ENCODE measurements at places on chromosomes 2 and 18.

- no peak for DNase-seq
These were observed 105.0 kb downstream of the PRKRA start for GRCh38 chr2:178345951-178346350.

GRCh38 chr2:153478289-153479261 is at the start of gene RPRM:
Gene RPRM, minus strand, starts transcription at chr2:153478762. Its CDS starts 197 bp downstream, at chr2:153478565.
- DNase-seq, result peak; percentile 72

DNA sequence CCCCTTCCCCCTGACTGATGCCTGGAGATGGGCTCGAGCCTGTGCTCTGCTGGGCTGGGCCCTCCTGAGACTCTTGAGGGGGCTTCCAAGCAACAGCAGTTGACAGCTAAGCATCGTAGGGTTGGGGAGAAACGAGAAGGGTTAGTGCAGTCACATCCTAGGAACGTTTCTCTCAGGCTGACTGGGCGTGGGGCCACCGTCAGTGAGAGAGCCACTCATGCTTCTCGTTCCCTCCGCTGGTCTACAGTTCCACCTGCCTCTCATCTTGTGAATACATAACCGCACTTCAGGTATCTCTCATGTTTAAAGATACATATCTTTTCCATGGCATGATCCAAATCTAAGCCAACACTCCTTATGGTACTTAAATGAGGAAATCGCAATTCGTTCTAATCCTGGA is 66.4 kb downstream of the TRAPPC12 start:
- DNase-seq, result no peak

DNA sequence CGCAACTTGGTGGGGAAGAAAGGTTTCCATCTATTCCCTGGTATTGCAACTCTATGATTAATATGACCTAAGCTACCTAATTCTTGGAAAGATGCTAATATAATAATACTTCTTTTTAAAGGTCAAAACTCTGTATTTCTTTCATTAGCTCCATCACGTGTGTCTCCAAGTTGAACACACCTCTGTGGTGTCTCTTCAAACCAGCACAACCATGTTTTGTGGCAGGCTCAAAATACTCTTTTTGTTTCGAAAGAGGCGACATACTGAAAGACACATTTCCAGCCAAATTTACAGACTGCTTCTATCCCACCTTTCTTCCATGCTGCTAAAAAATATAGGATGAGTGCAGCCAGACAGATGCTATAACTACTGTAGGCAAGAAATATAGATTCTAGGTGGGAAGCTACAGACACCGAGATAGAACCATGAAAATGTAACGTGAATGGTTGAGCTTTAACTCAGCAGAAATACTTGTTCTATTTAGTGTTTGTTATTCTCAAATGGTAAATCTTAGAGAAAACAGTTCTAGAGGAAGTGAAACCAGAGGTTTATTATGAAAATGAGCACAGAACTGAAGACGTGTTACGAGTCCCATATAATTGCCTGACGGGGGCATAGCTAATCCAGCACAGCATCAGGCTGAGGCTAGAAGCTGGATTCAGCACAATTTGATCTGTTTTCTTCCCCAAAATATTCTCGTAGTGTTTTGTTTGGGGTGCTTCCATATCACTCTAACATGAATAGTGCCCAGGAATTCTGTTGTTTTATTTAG is 991.5 kb upstream of the FANCL start:
- no peak for DNase-seq

DNA sequence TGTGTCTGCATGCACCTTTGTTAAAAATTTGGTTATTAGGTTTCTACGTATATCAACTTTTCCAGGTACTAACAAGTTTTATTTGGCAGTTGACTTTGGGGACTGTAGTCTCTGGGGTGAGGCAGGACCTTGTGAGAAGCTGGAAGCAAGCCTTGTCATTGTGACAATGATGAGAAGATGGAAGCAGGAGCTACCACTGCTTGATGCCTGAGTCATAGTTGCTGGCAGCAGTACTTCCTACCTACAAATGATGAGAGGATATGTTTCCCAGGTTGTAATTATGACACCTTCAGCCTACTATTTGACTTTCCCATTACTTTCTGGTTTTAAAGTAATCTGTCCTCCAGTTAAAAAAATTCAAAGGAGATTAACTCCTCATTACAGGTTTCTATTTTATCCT is 516.3 kb downstream of the NRXN1 start:
- DNase-seq, result no peak

GRCh38 chr18:57004366-57005121 is 142.3 kb upstream of the BOD1L2 start:
- DNase-seq, result peak; percentile 56

GRCh38 chr2:109143214-109144187 is 14.5 kb downstream of the SH3RF3 start:
- DNase-seq, result no peak

DNA sequence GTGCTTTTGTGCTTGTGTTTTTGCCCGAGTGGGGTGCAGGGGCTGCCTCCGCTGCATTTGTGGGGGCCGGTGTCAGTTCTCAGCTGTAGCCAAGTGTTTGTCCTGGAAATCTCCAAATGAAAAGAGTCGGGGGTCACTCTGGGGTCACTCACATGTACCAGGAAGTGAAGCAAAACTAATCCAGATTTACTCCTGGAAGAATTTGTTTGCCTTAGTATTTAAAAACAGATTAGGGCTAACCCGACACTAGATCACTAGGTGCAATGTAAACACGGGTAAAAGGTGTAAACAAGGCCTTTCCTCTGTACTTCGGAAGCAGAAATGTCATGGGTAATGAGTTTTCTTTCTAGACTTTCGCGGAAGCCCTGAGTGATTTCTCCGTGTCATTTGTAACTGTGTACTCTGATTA is 50.3 kb downstream of the GBX2 start:
- no peak for DNase-seq

- no peak for DNase-seq
These were observed 3.5 kb upstream of the CHRNG start for GRCh38 chr2:232535761-232536530.

GRCh38 chr2:109699646-109700045 is 85.5 kb downstream of the SOWAHC start:
- DNase-seq, result no peak

DNA sequence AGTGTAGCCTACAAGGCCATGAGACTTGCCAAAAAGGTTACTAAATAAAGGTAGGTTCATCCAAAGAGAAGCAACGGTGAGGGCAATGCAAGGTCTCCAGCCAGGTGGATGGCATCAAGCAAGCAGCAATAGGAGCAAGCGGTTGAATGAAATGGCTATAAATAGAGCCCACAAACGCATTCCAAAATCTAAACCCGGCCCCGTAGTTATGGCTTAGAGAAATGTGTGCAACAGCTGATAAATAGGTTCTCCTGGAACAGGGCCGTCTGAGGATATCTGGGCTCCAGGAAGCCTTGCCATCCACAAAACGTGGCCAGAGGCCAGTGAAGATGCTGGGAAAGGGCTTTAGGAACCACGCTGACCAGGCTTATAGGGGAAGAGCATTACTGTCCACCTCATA is 146.1 kb upstream of the PID1 start:
- no peak for DNase-seq

DNA sequence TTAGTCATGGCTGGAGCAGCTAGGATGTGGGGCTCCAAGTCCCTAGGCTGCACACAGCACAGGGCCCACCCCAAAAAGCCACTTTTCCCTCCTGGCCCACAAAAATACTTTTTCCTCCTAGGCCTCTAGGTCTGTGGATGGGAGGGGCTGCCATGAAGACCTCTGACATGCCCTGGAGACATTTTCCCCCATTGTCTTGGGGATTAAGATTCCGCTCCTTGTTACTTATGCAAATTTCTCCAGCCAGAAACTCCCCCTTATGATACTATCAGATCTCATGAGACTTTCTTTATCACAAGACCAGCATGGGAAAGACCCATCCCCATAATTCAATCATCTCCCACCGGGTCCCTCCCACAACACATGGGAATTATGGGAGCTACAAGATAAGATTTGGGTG is 125.9 kb downstream of the ESCO1 start:
- no peak for DNase-seq

DNA sequence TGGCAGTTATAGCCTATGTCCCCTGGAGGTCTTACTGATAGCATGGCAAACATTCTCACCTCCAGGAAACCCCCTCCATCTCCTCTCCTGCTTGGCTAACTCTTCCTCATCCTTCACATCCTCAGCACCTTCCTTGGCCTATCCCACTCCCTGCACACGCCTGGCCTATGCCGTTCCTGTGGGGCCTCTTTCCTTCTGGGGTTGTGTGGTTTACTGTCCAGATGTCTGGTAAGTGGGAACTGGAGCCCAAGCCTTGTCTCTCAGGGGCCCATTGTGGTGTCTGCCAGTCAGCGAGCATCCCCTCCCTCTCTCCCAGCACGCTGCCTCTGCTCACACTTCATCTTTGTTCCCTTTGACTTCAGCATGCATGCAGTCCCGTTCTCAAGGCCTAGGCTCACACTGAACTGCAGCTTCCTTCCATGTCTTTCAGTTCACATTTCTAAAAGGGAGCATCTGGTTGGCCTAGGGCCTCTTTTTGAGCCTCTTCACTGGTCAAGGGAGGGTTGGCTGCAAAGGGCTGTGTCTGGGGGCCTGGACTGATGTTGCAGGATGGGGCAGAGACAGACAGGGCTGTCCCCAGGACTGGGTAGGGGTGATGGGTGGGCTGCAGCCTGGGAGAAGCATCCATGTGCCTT is 13.1 kb downstream of the SPR start:
- no peak for DNase-seq

- no peak for DNase-seq
These were observed 47.0 kb downstream of the CRYGD start for GRCh38 chr2:208077276-208077675.

- no peak for DNase-seq
These were observed 255.4 kb downstream of the LOXHD1 start for GRCh38 chr18:46401486-46402070.

DNA sequence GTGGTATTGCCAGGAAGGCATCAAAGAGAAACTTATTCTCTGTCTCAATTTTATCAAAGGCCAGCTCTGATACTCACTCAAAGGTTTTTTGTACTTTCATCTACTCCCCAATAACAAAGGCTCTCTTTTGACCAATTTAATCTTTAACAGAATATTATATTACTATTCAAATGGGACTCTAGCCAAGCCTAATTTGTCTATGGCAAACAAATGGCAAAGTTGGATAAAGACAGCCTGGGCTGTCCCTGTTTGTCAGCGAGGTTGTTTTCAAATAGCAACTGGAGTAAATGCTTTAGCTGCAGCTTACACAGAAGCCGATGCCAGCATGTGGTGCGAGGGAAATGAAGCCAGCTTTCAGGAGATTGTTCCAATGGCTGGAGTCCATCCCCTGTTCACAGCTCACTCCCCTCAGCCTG is 80.1 kb upstream of the CTNNA2 start:
- no peak for DNase-seq

DNA sequence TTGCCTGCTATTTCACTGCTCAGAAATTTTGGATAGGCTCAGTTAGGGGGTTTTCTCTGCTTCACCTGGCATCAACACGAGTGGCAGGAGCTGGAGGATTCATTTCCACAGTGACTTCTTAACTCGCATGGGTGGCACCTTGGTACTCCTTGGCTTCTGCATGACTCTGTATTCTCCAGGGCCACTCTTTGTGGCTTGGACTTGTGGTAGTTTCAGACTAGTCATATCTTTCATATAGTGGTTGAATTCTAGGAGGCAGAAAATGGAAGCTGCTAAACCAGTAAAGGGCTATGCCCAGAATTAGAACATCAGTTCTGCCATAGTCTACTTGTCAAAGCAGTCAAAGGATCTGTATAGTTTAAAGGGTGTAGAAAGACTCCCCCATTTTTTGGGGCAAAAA is 6.8 kb downstream of the MAIP1 start:
- no peak for DNase-seq

DNA sequence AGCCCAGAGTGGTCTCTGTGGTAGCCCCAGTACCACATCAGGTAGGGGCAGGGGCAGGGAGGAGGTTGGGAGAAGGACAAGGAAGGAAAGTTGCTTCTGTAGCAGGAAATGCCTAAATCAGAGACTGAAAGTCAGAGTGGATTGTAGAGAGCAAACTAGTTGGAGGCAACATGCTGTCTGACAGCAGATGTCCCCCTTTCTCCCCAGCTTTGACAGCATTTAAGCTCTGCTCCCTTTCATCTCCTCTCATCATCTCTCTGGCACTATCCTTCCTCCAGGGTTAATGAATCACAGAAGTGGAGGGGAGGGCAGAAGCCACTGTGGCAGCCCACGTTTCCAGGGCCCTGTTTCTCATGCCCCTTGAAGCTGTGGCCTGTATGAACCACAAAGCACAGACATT is 50.4 kb downstream of the BOD1L2 start:
- DNase-seq, result no peak

GRCh38 chr2:134348239-134348638 is 94.4 kb downstream of the MGAT5 start:
- DNase-seq, result no peak

DNA sequence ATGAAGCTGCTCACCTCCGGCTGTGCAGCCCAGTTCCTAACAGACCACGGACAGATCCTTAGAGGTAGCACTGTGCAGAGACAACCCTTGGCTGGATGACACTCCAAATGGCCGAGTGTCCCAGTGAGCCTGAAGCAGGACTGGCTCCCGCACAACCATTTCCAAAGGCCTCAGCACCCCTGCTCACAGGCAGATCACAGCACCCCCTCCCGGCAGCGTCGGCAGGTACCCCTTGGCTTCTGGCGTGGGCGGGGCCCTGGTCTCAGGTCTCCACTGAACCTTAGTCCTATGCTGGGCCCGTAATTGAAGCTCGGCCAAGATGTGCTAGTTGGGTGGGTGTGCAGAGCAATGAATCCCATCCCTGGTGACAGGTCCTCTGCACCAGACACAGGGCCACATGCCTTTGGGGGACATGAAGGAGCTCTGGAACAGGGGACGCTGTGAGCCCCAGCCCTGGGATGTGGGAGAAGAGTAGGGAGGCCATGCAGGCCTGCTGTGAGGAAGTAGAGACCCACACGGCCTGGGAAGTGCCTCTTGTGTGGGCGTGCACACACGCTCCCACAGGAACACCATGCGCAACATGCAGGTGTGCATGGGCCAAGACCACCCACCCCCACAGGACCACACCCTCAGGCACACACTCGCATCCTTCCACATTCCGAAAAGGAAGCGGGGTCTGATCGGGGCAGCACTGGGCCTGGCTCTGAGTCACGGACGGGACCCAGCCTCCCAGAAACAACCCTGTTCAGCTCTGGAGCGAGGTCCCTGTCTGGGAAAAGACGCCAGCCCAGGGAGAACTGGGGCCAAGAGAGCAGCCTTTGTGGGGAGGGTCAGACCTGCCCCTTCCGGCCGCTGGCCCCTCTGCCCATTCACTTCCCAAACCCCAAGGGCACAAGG is 2.8 kb downstream of the DUSP2 start:
- no peak for DNase-seq

- peak; percentile 5 for DNase-seq
These were observed 124.1 kb downstream of the MMADHC start for GRCh38 chr2:149463328-149464002.

GRCh38 chr2:78811955-78812610 is 213.4 kb upstream of the REG3G start:
- DNase-seq, result no peak

Data from PC-3 (cell line).